Adipocyte (in vitro differentiated cells): ENCODE measurements at places on chromosomes 1 and 21.

DNA sequence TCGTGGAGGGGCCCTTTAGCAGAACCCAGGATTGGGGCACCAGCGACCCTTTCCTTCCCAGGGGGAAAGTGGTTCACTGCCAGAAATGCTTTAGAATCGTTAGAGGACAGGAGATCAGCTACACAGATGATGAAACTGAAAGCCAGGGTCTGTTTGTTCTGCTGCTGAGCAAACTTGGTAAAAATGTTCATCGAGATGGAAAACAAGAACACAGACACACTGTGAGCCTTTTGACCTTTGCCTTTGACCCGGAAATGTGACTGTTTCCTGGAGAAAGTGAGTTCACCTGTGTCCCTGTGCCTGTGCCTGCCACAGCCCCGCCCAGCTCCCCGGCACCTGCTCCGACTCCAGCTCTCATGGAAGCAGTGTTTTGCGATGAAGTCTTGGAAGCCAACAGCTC, 234.3 kb downstream of the CAMTA1 start:
- no peak for DNase-seq

- DNase-seq, result no peak
Measured at GRCh38 chr1:19852036-19852435, 30.2 kb upstream of the OTUD3 start.

GRCh38 chr1:34518146-34518699, 236.6 kb upstream of the GJB5 start:
- no peak for DNase-seq

DNA sequence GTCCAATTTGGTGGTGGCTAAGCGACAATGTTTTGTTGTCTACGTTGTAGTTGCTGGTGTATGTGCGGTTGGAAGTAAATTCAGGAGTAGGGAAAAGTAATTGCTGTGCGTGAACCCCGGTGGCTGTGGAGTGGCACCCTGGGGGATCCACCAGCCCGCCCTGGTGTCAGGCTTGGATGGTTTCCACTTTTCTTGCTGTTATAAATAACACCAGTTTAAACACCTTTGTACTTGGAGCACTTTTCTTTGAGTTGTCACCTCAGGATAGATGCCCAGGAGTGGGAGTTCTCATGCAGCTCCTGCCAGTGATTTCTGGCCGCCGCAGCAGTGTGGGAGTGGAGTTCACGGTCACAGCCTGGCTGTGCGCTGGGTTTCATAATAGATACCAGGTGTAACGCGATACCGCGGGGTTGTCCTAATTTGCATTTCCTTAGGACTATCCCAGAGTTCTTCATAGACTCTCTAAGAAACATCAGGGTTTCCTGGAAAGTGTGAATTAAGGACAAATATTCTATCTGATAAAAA, 12.8 kb upstream of the TMEM200B start:
- peak; percentile 42 for DNase-seq
